H1 (cell line): ENCODE measurements at places on chromosomes 12 and 14.

DNA sequence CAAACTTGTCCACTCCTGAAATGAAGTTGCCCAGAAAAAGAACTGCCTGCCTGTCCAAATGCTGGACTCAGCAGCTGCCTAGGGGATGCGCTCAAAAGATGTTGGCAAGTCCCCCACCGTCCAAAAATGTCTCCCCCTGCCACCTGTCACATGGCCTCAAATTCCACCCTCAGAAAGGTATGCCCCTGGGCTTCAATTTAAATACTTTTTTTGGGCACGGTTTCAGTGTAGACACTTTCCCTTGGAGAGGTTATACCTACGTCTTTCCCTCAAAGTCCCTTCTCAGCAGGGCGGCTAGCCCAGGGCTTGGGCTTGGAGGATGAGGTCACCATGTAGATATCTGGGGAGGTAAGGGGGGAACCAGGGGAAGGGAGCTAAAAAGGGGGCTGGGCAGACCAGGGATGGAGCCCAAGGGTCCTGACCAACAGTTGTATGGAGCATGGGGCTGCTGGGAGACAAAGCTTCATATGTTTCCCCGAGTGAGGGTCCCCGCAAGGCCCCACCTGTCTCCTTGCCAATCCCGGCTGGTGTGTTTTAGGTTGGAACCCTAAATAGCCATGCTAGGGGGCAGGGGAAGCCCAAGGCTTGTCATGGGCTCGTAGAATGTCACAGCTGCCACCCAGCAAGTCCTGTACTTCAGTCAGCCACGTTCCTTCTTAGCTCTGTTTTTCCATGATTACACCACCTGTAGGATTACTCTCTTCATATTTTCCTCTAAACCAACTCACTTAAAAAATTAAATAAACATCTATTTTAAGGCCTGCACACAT, 131.2 kb upstream of the TBX3 start:
- DNase-seq = no peak

DNA sequence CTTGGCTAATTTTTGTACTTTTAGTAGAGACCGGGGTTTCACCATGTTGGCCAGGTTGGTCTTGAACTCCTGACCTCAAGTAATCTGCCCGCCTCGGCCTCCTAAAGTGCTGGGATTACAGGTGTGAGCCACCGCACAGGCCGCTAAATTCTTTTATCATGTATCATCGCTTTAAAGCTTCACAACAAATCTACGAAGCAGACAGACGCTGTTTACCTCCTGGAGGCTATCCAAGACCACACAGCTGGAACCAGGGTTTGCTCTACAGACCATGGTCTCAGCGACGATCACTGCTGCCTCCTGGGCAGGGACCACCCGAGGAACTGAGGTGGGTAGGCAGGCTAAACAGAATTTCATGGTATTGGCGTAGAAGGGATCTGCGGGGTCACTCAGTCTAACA, 27.2 kb downstream of the KRT80 start:
- no peak for DNase-seq

GRCh38 chr12:101327051-101327450, 47.1 kb downstream of the UTP20 start:
- no peak for DNase-seq

DNA sequence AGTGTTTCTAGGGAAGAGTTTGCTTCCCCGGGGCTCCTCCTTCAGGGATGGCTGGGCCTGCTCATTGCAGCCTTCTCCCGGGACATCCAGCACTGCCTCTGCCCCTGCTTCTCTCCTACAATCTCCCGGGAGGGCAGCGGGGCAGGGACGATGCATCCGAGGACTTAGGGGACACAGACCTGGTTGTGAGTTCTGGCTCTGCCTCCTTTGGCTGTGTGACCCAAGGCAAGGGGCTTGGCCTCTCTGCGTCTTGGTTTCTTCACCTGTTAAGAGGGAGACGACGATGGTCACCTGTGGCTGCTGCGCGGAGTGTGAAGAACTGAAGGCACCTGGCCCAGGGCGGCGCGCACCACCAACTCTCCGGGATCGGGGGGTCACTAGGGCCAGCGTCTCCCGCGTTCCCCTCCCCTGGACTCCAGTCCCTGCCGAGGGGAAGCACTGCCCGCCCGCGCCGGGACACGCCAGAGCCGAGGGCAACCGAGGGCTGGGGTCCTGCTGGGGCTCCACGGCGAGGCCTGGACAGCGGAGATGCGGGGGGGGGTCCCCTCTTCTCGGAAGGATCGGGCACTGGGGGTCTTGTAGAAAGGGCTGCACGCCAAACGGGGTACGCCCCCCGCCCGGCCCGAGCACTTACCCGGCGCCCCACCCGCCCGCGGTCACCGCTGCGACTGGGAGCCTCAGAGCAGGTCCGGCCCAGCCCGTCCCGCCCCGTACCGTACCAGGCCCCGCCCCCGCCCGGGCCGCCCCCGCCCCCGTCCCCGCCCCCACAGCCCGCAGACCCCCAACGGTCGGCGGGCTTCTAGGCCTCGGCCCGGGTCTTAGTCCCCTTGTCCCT, at the start of gene HVCN1:
HVCN1 (minus strand) TSS at position 670 of the 835 bp plus-strand sequence. CDS start 5,870 bp downstream, outside the sequence.
- DNase-seq = no peak

DNA sequence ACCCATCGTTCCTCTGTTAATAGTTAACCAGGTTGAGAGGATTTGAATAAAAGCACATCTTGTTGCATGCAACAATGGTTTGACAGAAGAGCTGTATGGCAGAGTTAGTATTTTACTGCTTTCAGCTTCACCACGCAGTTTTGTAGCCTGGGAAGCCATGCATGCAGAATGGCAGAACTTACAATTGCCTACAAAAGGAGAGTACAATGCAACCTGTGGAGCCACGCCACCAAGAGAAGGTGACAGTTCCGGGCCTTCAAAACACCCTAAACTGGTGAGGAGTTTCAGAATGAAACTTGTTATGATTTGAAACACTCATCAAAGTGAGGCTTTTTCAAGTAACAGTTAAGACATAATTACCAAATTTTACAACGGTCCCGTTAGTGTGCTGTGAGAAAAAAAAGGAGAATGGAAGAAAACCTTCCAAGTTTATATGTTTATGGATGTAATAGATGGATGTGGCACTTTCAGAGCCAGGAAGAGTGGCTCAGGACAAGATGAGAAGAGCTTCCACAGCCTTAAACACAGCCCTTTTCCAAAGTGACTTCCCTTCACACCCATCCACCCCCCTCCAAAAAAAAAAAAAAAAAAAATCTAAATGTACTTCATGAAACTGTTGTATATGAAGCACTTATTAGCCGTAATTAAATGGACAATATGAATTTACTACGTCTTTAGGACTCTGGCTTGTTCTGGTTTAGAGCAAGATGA, 158.7 kb downstream of the EGLN3 start:
- DNase-seq = no peak

DNA sequence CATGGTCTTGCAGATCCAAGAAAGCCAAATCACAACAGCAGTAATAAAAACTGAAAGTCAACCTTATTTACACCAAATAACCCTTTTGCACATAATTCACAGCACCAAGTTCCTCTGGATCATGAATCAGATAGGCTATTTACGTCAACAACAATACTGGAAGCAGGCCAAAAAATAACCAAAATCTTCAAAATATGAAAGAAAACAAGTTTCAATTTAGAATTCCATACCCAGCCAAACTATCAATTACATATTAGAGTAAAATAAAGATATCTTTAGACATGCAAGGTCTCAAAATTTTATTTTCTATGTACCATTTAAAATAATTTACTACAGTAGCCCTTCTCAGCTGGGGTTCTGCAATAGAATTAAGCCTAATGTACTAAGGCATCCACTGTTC, 76.7 kb upstream of the BBS10 start:
- no peak for DNase-seq

DNA sequence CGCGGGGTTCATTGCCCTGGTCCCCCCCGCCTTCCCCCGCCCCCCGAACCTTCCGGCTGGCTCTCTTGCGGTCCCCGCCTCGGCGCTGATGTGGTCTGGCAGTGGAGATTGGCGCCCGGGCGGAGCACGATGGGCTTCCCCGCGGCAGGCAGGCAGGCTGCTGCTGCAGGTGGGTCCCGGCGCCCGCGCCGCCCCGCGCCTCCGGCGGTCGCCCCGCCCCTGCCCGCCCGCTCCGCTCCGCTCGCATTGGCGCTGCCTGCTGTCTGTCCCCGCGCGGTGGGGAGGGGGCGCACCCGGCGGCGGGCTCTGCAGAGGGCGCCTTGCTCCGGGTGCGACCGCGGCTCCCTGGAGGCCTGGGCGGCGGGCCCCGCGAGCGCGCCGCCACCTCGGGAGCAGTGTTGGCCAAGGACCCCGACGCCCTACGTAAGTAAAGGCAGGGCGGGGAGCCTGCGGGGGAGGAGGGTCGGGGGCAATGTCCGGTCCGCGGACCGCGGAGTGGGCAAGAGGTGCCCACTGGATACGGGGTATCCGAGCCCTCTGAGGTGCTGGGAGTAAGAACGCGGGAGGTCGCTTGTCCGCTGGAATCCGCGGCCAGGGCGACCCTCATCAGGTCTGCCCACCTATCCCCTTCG, at the start of gene AKAP5:
AKAP5 (plus strand) TSS at position 309 of the 632 bp plus-strand sequence. CDS start 2,896 bp downstream, outside the sequence.
- DNase-seq = peak; percentile 91
